ENCODE measurements at places on chromosomes 1 and 21. TPM values are rescaled to one million over a fixed set of nuclear protein-coding genes. Genes with fewer than 3 reads are reported as not detected.

DNA sequence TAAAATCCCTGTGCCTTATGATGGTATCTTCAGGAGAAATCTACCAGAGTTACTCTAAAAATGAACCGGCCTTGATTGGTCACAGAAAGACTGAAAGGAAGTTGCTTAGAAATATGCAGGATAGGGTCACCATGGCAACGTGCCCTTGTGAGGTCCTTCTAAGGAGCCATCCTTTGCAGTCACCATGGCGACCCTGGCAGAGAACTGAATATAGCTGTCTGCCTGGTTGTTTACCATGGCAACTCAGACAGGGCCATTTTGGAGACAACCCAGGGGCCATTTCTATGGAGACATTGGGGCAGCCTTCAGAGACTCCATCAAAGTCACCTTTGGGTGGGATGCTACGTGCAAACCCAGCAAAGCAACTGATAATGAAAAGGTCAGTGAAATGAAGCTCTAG lies 43.0 kb downstream of the SNX7 start:
- DNase-seq, result no peak

GRCh38 chr1:16006552-16007485 lies 2.8 kb downstream of the SRARP start:
- no peak for DNase-seq

DNA sequence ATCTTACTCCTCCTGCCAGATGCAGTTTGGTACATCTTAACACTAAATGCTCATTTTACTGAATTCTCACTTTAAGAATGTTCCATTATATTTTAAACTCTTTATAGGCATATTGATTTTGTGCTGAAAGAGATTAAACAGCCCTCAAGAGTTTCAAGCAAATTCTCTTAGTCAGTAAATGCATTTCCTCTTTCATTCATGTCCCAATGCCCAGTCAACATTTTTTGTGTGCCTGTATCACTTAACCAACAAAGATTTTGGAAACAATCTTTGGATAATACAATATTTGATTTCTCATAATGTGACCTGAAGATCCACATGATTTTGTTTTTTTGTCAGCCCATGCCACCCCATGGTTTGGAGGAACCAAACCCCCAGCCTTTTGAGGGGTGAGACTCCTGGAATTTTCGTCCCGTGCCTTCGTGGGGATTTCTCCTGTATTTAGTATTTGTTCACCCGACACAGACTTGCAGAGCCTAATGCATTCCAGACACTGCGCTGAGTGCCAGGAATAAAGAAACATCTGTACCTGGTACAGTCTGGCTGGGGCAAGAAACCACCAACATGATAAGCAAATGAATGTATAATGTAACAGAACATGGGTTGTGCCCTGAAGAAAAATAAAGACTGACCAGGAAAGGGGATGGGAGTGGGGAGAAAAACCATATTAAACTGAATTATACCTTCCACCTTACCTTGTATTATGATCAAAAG lies 47.1 kb upstream of the ETS2 start:
- DNase-seq, result no peak

GRCh38 chr1:184025242-184025675 lies 12.3 kb downstream of the COLGALT2 start:
- DNase-seq, result no peak

DNA sequence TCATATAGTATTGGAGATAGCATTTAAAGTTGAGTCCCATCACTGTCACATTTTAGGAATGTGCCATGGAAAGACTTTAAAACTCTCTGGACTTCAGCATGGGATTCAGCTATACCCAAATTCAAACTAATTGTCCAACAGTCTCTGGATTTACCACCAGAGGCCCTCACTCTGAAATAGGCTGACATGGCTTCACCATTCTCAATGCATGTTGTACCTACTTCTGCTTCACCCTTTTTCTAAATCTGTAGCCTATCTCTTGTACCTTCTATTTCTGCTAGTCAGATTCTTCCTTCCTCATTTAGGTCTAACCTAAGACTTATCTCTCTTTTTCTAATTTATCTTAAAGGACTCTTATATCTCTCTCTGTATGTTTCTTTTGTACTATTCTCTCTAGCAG lies 512.7 kb upstream of the ZRANB2 start:
- DNase-seq, result peak; percentile 29

- no peak for DNase-seq
These were observed 406 bp downstream of the NME7 start for GRCh38 chr1:169367096-169367685.

- peak; percentile 14 for DNase-seq
These were observed 53.4 kb upstream of the EDN2 start for GRCh38 chr1:41537788-41538351.

DNA sequence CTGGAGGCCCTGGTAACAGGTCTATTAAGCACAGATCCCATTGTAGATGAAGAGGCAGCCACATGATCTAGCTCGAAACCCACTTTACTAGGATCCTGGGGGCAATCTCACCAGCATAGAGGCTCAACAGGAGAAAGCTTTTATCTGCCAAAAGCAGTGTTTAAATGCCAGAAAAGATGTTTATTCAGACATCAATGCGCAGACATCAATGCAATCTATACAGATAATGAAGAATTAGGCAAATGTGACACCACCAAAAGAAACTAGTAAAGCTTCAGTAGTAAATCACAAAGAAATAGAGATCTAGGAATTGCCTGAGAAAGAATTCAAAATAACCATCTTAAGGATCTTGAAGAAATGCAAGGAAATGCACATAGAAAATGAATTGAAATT lies 32.5 kb downstream of the OR6Y1 start:
- no peak for DNase-seq

DNA sequence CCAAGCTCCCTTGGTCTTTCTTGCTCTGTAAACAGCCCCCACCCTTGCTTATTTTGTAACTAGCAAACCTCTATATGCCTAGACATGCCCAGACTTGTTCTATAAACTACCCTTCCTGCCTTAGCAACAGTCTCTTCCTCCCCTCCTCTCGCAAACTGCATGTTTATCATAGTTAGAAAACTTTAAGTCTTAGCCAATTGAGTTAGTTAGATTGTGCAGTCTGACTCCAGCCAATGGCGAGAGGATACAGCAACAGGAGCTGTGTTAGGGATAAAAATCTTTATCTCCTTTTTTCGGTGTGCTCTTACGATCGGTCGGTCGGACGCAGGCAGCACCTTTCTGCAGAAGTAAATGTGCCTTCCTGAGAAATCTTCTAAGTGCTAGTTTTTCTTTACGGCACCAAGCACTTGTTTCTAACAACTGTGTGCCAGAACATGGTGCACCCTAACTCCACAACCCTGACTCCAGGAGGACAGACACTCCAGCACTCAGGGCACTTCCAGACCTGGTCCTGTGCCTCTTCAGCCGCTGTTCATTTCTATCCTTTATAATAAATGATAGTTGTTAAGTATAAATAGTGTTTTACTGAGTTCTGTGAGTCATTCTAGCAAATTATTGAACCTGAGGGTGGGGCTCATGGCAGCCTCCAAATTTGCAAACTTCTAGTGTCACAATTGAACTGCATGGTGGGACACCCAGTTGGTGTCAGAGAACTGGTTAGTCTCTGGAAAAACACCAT lies 25.7 kb upstream of the GNG4 start:
- DNase-seq, result no peak

GRCh38 chr1:194013561-194013960 lies 827.1 kb upstream of the B3GALT2 start:
- DNase-seq, result no peak

- DNase-seq, result no peak
These were observed 21.3 kb downstream of the ST6GALNAC3 start for GRCh38 chr1:76095802-76096201.

DNA sequence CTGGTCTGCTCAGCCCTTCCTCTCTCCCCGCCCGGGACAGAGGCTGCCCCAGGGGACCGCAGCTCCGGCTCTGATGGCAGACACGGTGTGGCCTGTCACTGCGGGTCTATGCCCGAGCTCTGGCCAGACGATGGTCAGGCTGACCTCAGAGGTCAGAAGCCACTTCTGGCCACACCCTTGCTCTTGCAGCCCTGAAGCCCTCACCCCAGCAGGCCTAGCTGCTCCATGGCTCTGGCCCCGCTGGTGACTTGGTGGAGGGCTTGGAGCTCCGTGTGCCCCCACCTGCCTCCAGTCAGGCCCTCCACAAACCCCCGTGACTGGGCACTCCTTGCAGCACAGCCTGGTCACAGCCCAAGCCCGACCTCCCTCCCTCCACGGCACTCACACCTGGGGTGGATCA lies 47.6 kb downstream of the PRDM16 start:
- no peak for DNase-seq

DNA sequence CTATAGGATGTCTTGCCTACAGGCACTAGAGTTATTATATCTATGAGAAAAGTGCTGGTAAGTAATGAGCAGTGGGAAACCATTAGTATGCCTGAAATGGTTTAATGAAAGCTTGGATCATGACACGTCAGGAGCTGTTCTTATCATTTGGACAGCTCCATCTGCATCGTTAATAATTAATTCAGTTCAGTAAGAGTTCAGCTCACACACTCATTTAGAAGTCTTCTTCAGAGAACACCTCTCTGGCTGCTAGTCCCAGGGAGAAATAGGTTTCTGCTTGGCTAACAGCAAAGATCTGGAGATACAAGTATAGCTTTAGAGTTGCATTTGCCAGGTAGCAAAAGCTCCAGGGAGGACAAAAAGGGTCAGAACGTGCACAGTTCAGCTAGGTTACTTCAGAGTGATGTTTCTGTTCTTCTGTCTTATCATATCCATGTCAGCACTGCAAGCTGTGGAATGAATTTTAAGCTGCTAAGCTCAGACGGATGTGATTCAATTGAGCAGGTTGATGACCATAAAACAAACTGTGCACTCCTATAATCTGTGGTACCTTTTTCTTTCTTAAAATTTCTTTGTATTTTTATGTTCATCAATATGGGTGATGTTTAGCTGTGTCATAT lies 173.6 kb downstream of the ADGRL2 start:
- DNase-seq, result peak; percentile 49

DNA sequence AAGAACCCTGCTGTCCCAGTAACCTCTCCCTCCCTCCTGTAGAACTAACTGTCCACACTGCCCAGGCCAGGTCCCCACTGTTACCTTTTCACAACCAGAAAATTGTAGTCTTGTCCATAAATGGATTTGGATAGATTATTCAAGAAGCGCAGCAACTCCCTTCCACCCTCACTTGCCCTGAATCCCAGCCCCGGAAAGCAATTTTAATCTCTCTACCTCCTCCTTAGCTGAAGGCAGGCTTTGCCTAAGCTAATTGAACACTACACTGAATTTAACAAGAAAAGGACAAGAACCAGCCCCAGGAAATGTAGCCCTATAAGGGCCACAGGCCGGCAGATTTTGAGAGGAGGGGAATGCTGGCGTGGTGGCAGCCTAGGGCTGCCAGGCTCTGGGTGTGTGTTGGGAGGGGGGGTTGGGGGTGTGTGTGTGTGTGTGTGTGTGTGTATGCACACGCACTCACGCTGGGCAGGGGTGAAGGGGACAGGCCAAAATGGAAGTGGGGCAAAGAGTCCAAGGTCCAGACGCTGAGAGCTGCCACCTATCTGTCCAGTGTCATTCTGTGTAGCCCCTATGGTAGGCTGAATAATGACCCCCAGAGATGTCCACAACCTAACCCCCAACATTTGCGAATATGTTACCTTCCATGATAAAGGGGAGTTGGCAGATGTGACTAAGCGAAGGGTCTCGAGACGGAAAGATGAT lies 10.8 kb upstream of the IFNGR2 start:
- no peak for DNase-seq

The OLIG2 gene
- total RNA-seq, result not detected

The OR2L5 gene
- not detected for total RNA-seq

The ODF2L gene
- 6.2 TPM for total RNA-seq
